ENCODE measurements at places on chromosomes 12 and 14.

GRCh38 chr12:100127766-100128511 is 14.7 kb downstream of the BLTP3B start:
- DNase-seq: no peak

GRCh38 chr14:37588667-37588955 is 6.4 kb downstream of the FOXA1 start:
- DNase-seq: no peak

GRCh38 chr12:130413909-130414308 is 76.2 kb downstream of the PIWIL1 start:
- DNase-seq: no peak

GRCh38 chr14:91332171-91332985 is 85.2 kb downstream of the CCDC88C start:
- DNase-seq: no peak

Measured in T-helper 1 cell (primary cell).